ENCODE measurements at places on chromosomes 2 and 18.
A peak's percentile ranks its signal among the peaks of the same experiment; 100 is the strongest.

DNA sequence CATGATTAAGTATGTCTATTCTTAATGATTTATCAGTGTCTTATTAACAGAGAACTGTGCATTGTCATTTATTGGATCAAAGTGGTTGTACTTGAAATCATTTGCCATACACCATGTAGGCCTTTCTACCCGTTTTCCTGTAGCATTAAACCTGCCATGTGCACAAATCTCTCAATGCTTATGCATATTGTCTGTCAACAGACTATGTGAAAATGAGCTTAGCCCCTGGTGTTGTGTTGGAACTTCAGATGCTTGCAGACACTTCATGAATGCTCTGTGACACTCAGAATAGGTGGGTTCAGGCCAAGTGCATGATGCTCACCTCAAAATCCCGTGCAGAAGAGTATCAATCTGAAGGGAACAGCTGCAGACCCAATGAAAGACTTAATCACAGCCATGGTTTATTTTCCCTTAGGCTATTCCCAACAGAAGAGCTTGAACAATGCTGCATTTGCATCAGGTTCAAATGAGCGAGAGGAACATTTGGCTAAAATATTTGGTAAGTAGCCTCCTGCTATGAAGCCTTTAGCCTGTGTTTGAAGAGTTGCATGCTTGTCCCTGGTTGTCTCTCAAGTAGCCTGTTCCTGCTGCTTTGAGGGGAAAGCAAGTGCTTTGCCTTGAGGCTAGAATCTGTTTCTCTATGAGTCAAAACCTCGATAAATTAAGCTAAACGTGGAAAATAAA, 6.1 kb downstream of the C2orf92 start:
- DNase-seq = no peak

DNA sequence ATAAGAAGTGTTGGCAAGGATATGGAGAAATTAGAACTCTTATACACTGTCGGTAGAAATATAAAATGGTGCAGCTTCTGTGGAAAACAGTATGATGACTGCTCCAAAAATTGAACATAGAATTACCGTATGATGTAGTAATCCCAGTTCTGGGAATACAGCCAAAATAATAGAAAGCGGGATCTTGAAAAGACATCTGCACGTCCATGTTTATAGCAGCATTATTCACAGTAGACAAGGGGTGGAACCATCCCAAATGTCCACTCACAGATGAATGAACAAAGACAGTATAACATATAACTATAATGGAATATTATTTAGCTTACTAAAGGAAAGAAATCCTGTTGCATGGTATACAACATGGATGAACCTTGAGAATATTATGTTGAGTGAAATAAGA, 257.7 kb downstream of the TDRD15 start:
- DNase-seq = no peak

DNA sequence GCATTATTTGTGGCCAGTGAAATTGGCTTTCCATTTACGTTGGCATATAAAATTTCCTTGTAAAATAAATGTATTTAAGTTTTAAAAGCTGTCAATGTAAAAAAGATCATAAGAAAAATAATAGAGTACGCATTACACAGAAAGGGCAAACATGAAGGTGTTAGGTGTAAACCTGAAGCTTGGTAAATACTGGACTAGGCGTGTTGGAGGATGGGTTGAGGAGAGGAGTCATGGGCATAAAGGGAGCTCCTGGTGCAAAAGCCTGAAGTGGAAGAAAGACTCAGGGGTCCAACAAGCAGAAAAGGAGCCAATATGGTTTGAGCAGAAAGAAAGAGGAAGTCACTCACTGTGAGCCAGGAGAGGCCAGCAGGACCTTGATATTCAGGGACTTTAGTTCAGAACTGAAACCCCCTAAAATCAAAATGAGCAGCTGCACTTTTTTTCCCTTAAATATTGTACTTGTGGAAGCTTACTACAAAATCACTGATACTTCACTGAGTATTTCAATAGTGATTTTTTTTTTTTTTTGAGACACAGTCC, 24.4 kb downstream of the SP5 start:
- DNase-seq = no peak

DNA sequence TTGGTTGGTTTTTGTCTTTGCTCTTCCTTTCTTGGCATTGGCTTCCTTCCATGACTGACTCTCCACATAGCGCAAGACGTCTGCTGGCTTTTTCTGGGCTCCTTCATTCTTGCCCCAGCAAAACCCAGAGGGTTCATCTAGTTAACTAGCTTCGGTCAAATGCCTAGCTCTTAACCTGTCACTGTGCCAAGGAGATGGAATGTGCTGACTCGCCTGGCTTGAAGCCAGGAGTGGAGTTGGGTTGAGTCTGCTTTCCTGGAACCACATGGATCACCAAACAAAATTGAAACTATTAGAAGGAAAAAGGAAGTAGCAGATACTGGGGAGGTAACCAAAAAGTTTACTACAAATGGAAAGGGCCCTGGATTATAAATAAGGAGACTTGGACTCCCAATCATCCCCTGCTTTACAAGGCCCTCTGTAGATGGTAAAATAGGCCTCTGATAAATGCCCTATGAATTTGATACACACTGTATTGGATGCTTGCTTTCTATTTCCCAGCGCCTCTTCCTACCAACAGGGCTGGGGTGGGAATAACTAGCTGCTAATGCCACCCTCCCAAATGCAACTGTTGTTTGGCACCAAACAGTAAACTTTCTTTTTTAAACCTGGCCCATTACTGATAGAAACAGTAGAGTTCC, 11.3 kb downstream of the MALT1 start:
- peak; percentile 85 for DNase-seq

- DNase-seq = no peak
These were observed 148.4 kb downstream of the CSRNP3 start for GRCh38 chr2:165617741-165618481.

- DNase-seq = no peak
These were observed 22.1 kb upstream of the KCNG2 start for GRCh38 chr18:79775441-79776221.

GRCh38 chr2:237878321-237879057, 19.1 kb downstream of the RAMP1 start:
- no peak for DNase-seq

DNA sequence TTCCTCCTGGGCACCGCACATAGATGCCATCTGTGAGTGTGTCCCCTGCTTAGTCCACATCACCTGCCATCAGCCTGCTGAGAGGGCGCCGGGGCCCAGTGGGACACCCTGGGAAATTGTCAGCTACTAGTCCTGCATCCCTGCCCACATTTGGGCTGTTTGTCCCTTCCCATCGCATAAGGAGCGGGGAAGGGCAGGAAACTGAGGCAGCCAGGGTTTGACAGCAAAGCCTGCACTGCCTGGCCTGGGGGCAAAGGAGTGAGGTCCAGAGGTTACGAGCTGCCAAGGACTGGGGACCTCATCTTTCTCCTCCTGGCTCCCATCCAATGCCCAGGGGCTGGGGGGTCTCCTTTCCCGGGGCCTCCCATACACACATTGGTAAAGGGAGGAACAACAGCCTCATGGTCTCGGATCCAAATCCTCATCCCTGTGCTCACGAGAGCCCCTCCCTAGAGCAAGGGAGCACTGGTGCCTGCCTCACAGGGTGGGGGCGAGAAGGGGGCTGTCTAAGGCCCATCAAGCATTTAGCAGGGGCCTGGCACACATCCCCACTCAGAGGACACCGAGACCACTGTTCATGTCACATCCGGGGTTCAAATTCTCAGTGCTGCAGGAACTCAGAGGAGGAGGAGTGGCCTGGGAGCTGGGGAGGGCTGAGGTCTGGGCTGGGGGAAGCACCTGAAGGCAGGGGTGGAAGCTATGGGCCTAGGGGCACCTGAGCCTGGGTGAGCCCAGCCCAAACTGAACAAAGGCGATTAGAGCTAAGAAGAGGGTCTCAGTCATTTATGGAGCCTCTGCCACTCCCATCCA, 113.8 kb downstream of the SMAD7 start:
- DNase-seq = no peak

DNA sequence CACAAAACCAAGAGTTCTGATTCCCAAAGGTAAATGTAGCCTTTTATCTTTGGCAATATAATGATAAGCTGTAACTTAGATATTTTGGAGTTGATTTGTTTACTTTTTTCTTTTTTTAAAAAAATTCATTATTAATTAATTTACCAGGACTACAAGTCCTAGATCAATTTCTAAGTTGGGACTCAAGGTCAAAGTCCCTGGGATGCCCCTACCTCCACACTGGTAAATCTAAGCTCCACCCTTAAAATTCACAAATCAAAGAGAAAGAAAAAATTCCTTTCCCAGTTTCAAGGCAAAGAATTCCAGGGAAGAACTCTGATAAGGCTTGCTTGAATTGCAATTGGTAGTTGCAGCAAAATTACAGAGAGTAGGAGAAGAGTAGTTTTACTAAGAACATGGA, 71.3 kb downstream of the MDH1 start:
- DNase-seq = no peak

DNA sequence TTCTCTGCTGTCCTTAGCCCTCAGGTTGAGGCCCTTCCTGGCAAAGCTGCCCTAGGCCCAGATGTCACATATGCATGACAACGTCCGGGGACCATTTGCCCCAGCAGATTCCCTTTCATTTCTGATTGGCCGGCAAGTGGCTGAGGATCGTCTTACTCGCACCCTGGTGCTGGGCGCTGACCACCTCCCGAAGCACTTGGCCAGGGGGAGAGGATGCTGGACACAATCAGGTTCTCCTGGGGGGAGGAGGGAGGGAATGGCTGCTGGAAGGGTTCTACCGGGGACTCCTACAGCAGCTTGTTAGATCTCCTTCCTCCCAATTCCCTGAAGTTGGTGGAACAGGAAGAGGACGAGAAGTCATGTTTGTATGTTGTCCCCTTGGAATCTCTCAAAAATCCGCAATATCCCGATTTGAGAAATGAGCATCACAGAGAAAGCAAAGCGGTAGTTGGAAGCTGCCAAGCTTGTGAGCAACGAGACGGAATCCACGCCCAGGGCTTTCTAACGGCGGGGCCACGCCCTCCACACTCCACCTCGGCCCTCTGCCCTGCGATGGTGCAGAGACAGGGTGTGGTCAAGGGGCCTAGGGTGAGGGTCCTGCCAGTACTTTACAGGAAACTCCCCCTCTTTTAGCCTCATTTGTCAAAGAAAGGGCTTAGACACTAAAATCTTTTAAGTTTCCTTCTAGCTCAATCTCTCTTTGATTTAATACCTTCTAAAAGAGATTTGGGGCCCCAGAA, 61.8 kb upstream of the YWHAQ start:
- DNase-seq = no peak

GRCh38 chr2:101219246-101219645, 33.4 kb upstream of the CNOT11 start:
- DNase-seq = no peak

GRCh38 chr2:98457045-98457696, 12.5 kb downstream of the INPP4A start:
- peak; percentile 48 for DNase-seq

DNA sequence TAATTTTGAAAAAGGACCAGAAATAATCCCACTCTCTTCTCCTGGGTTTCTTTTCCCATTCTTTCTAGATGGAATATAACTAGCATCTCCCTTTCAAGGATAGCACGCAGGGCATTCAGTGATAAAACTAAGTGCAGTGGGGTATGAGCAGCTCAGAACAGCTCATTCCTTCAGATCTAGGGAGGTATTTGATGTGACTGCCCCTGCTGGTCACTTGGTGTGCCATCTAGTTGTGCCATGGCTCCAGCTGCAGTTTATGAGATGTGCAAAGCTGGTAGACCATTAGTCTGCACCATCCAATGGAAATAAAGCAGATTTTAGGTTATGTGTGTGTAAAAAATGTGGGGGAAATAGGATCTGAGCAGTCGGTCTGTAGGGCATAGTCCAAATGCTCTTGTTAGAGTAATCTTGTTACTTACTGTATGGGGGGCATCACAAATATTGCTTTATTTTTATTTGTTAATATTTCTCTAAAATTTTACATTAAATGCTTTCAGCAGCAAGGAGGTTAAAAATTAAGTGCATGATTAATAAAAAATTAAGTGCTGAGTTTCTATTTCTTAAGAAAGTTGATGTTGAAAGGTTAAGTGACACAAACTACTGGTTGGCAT, 38.9 kb downstream of the CTAGE1 start:
- no peak for DNase-seq

- no peak for DNase-seq
These were observed 1.5 kb upstream of the TTC39C start for GRCh38 chr18:24013051-24013450.

GRCh38 chr2:120368086-120368485, 22.1 kb downstream of the INHBB start:
- no peak for DNase-seq

DNA sequence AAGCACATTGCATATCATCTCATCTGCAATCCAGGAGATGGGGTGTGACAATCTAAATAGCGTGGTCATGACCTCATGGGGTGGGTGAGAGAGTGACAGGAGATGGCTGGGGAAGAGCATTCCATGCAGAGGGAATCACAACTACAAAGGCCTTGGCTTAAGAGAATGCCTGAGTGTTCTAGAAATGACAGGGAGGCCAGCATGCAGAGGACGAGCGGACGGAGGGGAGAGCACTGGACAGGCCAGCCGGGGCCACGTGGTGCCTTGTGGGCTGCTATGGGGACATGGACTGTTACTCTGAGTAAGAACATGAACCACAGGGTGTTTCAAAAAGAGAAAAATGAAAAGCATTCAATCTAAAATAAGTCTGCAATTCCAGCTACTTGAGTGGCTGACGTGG, 117.9 kb upstream of the ODC1 start:
- no peak for DNase-seq

- DNase-seq = no peak
These were observed 106.4 kb downstream of the KCNH7 start for GRCh38 chr2:162731917-162732804.

- no peak for DNase-seq
These were observed 931.3 kb downstream of the CPS1 start for GRCh38 chr2:211487733-211488132.

DNA sequence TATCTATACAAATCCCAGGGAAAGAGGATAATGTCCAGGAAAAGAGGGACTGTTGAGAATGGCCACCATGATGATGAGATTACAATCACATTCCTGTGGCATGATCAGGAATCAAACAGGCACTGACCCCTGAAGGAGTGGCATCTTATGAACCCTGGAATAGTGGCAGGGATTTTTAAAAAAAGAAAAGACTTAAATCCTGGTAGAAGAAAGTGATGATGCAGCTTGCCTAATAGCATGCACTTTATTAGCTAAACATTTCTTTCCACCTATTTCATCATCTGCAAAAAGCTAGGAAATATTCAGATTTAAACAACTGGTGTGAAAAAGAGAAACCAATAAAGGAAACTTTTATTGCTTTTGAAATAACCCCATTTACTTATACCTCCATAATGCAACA, 87.2 kb upstream of the FSHR start:
- DNase-seq = no peak

GRCh38 chr18:12376034-12376753, 833 bp downstream of the AFG3L2 start:
- DNase-seq = no peak
